GM04503 (cell line): ENCODE measurements at places on chromosomes 12 and 14.

DNA sequence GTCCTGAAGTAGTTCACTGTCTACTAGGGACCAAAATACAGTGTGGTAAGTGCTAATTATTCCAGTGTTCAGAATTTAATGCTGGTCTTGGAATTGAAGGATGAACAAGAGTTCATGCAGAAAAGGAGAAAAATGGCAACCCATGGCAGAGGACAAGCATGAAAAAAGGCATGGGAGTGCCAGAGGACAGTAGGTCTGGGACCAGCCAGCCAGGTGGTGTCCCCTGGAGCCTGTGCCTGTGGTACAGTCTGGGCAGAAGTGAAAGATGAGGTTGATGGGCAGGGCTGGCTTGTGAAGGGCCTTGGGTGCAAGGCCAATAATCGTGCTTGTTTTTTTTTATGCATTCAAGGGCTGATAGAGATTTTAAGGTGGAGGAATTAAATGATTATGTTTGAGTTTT, 21.0 kb downstream of the C12orf75 start:
- DNase-seq: no peak

GRCh38 chr14:53273671-53274072, 120.5 kb upstream of the DDHD1 start:
- peak; percentile 12 for DNase-seq

DNA sequence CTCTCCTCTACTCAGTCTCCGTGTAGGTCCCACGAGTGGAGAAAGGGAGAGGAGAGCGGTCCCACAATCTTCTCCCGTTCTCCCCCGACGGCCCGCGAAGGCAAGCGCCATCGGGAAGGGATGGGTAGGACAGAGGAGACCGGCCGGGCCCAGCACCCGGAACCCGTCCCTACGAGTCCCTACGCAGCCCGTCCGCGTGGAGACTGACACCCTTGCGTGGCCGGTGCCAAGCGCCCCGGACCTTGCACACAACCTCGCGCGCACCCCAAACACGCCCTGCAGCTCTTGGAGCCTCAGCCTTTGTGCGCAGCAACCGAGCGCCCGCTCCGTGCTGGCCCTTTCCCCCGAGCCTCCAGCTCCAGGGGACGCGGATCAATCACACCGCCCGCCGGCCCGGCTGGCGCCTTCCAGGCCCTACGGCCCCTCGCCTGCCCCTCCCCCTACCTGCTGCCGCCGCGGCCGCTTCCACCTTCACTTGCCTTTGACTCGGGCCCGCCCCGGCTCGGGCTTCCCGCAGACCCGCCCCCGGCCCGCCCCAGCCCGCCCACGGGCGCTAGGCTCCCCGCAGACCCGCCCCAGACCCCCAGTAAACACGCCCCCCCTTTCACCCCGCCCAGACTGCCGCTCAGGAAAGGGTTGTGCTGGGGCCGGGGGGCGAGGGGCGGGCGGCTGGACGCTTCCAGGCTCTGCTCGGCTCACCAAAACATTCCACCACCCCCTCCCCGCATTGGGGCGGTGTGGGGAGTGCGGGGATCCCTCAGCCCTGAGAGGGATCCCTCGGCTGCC, at the start of gene NDRG2:
Gene NDRG2 (minus strand): TSS at position 477 of the 786 bp plus-strand sequence. CDS start 1,746 bp downstream, outside the sequence.
- DNase-seq: no peak

- DNase-seq: no peak
Measured at GRCh38 chr14:100524933-100525243, 62.3 kb downstream of the BEGAIN start.

DNA sequence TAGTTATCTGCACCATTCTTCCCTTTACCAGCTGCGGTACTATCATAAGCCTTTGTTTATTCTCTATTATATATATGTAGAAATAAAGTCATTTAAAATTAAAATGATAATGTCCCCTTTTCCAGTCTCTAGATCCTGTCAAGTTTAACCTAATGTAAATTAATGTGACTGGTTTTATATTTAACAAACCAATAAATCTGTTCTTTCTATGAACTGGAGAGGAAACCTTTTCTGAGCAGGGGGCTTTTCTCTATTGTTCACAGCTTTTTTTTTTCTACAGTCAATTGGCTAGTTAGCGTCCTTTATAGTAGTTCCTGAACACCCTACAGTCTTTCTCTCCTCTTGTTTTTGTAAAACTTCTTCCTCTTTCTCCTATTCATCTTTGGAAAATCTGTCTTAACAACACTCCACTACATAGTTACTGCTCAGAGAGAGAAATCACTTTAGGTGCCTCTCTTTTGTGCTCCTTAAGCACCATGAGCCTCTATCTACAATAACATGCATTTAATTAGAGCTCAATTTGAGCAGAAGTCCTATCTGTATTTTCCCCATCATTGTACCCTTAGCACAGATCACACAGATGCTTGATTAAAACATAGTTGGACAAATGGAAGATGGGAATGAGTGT, 332.6 kb upstream of the SYT1 start:
- no peak for DNase-seq

DNA sequence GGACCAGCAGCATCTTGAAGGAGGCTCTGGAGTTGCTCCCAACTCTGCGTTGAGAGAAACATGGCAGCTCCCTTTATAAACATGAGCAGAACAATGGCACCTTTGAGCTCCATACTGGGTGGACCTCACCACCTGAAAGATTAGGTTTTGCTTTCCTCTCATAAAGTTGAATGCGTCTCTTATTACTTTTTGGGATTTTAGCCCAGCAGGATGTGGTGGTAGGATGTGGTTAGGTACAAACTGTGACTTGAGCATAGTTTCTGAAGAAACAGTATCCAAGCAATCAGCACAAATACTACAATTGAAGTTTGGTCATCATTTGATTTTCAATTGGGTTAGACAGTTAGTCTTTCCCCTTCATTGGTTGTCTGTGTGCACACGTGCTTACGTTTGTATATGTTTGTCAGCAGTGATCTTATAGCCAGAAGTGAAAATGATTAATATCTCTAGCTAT, at the start of gene PRR4:
Gene PRR4 (minus strand): TSS at position 51 of the 454 bp plus-strand sequence. CDS start 38 bp downstream, at position 13.
- no peak for DNase-seq

DNA sequence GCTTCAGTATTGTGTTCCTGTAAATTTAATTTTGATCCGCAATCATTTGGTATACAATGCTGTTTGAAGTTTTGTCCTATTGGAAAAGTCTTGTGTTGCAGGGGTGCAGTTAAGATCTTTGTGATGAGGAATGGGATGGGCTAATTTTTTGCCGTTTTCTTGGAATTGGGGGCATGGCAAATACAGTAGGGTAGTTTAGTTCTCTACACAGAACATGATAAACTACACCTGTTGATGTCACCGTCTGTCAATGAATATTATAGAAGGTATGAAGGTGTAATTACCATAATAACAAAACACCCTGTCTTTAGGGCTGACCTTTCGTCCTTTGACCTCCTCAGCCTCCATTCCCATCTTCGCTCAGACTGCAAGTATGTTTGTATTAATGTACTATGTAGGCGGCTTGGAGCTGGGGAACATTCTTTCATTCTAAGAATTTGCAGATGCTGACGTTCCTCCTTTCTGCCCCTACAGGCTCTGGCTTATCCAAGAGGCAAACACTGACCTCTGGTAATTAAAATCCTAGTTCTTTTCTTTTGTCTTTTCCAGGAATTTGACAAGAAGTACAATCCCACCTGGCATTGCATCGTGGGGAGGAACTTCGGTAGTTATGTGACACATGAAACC, 1.7 kb downstream of the DYNLL1 start:
- no peak for DNase-seq

DNA sequence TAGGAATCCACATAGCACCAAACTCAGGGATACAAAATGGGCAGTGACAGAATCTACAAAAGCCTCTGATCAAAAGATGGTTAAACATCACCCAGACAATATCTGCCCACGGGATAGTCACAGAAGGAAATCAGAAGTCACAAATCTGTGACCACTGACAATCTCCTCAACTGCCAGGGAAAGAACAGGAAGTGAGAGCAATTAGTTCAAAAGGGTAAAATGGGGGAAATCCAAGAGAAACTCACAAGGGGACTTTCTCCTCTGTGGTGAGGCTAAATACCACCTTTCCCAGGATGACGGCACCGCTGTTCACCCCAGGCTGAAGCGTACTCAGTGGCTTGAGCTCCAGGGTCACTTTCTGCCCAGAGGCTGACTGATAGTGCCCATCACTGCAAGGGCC, 10.7 kb downstream of the TTC5 start:
- DNase-seq: no peak

DNA sequence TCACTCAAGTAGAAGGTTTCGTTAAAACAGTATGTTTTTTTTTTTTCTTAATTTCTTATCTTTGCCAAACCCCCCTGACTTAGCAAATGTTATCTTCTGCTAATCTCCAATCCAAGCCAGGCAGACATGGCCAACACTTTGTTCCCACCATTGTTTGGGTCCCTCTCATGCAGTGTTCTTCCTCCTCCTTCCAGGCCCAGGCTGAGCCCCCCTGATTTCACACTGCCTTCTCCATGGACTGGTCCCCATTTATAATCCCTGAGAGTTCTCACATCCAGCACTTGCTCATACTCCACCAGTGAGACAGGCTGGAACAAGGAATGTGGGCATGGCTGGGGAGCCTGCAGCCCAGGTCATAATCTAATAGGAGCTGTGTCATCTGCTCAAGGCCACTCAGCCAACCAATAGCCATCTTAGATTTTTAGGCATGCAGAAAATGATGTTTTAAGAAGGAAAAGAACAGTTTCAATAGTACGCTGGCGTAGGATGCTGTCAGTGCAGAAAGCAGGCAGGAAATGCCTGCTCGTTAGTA, 238.4 kb upstream of the CCDC196 start:
- no peak for DNase-seq

DNA sequence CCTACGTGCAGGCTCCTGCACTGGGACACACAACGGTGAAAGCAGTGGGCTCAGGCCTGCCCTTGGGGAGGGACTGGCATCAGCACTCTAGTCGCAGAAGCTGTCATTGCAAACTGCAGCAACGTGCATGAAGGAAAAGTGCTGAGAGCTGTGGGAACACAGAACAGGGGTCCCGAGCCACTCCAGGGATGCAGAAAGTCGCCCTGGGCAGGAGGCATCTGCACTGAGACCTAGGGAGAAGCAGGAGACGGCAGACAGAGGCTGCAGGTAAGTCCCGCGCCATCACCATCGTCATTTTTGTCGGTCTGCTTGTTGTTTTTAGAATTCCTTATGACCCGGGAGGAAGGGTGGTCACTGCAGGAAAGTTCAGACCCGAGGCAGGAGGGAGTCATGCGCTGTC, 21.6 kb upstream of the RIMBP2 start:
- DNase-seq: no peak

DNA sequence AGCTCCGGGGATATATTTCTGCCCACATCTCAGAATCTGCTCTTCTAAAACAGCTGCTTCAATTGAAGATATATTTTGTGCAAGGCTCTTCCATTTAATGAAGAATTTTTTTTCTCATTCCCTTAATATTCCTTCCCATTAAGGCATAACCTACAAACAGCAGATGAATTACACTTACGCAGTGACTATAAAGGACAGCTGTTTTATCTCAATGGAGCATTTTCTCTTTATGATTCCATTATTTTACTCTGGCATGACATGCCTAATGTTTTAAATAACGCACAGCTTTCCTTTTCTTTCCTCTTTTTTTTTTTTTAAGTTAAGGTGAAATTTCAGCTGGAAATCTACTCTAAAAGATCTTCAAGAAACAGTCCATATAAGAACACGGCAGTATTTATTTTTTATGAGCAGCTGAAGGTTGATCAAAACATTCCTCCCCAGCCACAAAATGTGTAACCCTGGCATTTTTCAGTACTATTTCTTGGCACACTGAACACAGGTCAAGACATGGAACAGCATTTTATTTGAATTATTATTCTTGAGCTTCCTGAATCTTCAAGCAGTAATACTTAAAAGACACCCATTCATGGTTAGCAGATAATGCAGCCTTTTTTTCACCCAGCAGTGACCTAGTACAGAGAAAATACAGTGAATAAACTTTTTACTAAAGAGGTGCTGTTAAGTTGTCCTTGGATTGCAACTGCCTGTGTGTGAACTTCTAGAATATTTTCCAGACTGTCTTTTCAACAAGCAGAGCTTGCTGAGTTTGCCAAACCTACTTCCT, 118.1 kb upstream of the FOXN3 start:
- DNase-seq: peak; percentile 15

- DNase-seq: no peak
Measured at GRCh38 chr14:65550779-65551643, 138.5 kb downstream of the FUT8 start.

GRCh38 chr12:43836475-43836989, 651 bp downstream of the TMEM117 start:
- peak; percentile 22 for DNase-seq
